ENCODE measurements at places on chromosomes 13 and 19. TPM values are rescaled to one million over a fixed set of nuclear protein-coding genes. Genes with fewer than 3 reads are reported as not detected.

The PPP1R13L gene
- total RNA-seq = 24.4 TPM

The CRLF1 gene
- total RNA-seq = not detected

The FLT3LG gene
- total RNA-seq = 398 TPM

The PRKCG gene
- 0.20 TPM for total RNA-seq

The LRP3 gene
- 0.23 TPM for total RNA-seq

The TMEM272 gene
- total RNA-seq = 3.2 TPM

The KLF16 gene
- total RNA-seq = 23.4 TPM

The SIGLEC12 gene
- not detected for total RNA-seq

The CCDC169 gene
- total RNA-seq = 0.38 TPM

The PLPP2 gene
- not detected for total RNA-seq

The OLFM2 gene
- 23.0 TPM for total RNA-seq

The ZNF709 gene
- 3.2 TPM for total RNA-seq

The IQCN gene
- 5.2 TPM for total RNA-seq
